IgD-negative memory B cell (primary cell): ENCODE measurements at places on chromosomes 4 and X. TPM values are rescaled to one million over a fixed set of nuclear protein-coding genes. Genes with fewer than 3 reads are reported as not detected.

Gene RTL9
- polyA plus RNA-seq, result not detected

Gene NR3C2
- polyA plus RNA-seq, result 2.3 TPM

Gene MXD4
- 31.1 TPM for polyA plus RNA-seq

Gene KLHL13
- not detected for polyA plus RNA-seq

Gene HTR2C
- polyA plus RNA-seq, result not detected

Gene DMRTC1
- polyA plus RNA-seq, result 1.0 TPM

Gene ADH1C
- not detected for polyA plus RNA-seq

Gene CPEB2
- polyA plus RNA-seq, result 1.5 TPM

Gene RENBP
- polyA plus RNA-seq, result 1.2 TPM

Gene MUC7
- not detected for polyA plus RNA-seq

Gene PPM1K
- 142 TPM for polyA plus RNA-seq

Gene CTAG2
- polyA plus RNA-seq, result not detected

Gene STAP1
- 110 TPM for polyA plus RNA-seq

Gene TLR7
- 26.1 TPM for polyA plus RNA-seq

Gene EDA2R
- polyA plus RNA-seq, result not detected

Gene GPM6B
- polyA plus RNA-seq, result 1.5 TPM

Gene ZBTB49
- polyA plus RNA-seq, result 7.8 TPM

Gene PDE6B
- 16.6 TPM for polyA plus RNA-seq

Gene HAND2
- polyA plus RNA-seq, result not detected

Gene VEGFC
- polyA plus RNA-seq, result not detected

Gene FHDC1
- 0.06 TPM for polyA plus RNA-seq

Gene CCKAR
- not detected for polyA plus RNA-seq

Gene GJB1
- polyA plus RNA-seq, result not detected

Gene ZNF185
- polyA plus RNA-seq, result 2.0 TPM

Gene GABRE
- not detected for polyA plus RNA-seq

Gene NRK
- polyA plus RNA-seq, result not detected

Gene CPZ
- not detected for polyA plus RNA-seq

Gene FRAS1
- not detected for polyA plus RNA-seq

Gene FGFBP1
- not detected for polyA plus RNA-seq

Gene HMGN5
- 1.1 TPM for polyA plus RNA-seq

Gene TLR10
- polyA plus RNA-seq, result 183 TPM

Gene VCX2
- not detected for polyA plus RNA-seq

Gene IRS4
- polyA plus RNA-seq, result not detected

Gene TMEM192
- polyA plus RNA-seq, result 25.1 TPM

Gene BTK
- polyA plus RNA-seq, result 113 TPM

Gene MAGED4
- polyA plus RNA-seq, result 1.1 TPM

Gene PABPC1L2B
- not detected for polyA plus RNA-seq

Gene TMSB15A
- polyA plus RNA-seq, result not detected

Gene CDKL2
- polyA plus RNA-seq, result not detected

Gene PCDH10
- not detected for polyA plus RNA-seq

Gene LINC00632
- polyA plus RNA-seq, result not detected

Gene ADGRG4
- polyA plus RNA-seq, result not detected

Gene ARR3
- polyA plus RNA-seq, result not detected

Gene CT45A5
- polyA plus RNA-seq, result not detected

Gene H2BW2
- polyA plus RNA-seq, result not detected
